ENCODE measurements at places on chromosomes 7 and 10.

DNA sequence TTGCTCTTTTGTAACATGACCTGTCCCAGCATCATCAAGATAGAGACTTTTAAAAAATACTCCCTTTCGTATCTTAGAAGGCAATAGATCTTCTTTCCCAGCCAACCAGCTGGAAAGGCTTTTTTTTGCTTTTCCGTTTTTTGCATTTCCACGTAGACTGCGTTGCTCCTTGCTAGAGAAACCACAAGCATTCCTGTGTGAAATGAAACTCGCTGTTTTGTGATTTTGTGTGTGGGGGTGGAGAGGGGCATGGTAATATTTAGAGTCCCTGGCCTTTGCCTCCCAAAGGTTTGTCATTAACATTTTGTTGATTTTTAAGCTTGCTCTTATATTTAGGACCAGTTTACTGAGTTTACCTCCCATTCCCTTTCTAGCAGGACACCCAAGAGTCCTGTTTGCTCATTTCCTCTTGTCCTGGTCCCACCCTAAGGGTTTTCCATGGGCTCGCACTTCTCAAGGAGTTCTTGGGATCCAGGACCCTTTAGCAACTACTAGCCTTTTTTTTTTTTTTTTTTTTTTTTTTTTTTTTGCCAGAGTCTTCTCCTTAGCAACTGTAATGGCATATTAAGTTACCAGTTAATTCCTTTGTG lies 243.6 kb downstream of the BICC1 start:
- no peak for DNase-seq

DNA sequence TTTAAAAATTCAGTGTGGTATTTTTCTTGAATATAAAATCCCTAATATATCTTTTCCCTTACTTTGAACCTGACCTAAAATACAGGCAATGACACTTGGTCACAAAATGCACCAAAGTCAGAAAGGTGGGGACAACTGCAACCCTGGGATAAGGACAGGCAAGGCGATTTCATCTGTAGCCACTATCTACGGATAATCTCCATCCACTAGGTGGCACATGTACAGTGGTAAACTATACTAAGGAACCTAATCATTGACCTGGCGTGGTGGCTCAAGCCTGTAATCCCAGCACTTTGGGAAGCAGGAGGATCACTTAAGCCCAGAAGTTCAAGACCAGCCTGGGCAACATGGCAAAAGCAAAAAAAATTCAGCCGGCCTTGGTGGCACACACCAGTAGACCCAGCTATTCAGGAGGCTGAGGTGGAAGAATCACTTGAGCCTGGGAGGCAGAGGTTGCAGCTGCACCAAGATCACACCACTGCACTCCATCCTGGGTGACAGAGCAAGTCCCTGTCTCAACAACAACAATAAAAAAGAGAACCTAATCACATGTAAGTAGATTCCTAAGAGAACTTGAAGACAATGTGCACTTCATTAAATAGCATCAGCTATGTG lies 98.9 kb downstream of the KMT2C start:
- no peak for DNase-seq

GRCh38 chr7:92763636-92764423 lies 72.5 kb downstream of the CDK6 start:
- DNase-seq, result no peak

DNA sequence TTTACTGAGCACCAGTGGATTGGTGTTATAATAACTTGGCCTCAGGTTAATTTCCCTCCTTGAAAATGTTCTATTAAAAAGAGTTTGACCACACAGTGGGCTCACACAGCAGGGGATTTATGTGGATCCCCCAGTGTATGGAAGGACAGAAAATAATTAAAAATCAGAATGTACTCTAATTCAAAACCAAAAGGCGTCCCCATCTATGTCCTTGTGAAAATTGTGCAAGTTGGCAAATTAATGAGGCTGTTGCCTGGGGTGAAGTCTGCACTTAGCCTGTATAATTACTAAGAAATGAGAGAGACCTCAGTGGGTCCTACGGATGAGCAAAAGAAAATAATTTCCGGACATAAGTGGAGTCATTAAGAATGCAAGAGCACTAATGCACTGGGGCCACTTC lies 31.1 kb downstream of the PIK3CG start:
- no peak for DNase-seq

DNA sequence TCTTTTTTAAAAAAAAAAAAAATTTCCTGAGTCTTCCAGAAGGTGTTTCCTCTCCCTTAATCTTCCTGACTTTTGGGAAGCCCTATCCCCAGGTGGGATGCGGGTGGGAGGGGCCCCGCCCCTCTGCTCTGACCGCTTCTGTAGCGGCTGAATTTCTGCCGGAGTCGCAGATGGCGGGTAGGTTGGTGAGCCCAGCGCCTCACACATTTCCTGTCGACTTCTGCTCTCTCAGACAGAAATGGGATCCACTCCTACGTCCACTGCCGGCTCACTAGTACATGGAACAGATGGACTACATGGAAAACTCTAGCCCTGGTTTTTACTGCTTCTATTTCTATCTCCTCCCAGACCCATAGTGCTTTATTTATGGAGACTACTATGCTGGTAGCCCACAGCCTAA lies 90.9 kb downstream of the NEUROD6 start:
- DNase-seq, result no peak

- DNase-seq, result no peak
Measured at GRCh38 chr10:49332768-49333167, 33.8 kb downstream of the C10orf71 start.

DNA sequence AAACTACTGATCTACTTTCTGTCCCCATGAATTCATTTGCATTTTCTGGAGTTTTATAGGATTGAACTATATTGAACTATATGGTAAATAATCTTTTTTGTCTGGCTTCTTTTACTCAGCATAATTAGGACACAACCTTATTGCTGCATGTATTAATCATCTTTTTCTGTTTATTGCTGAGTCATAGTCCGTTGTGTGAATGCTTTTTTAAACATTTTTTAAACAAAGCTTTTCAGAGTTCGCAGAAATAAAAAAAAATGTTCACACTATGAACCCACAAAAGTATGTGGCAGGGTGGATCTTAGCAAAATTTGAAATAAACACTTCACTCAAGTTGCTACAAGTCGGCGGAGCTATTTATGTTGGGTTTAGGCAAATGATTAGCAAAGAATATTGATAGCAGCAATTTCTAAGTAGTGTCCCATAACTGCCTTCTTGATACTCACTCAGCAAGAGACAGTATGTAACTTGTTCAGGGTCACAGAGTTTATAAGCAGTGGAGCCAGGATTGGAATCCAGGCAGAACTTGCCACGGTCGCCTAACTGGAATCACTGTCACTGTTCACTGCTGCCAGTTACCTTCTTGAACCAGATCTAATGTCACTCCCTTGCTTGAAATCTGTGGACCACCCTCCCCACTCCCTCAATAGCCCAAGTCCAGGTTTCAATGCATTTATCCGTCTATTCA lies 5.6 kb downstream of the CH25H start:
- no peak for DNase-seq

GRCh38 chr7:30090111-30090510 lies 44.7 kb upstream of the MTURN start:
- no peak for DNase-seq

DNA sequence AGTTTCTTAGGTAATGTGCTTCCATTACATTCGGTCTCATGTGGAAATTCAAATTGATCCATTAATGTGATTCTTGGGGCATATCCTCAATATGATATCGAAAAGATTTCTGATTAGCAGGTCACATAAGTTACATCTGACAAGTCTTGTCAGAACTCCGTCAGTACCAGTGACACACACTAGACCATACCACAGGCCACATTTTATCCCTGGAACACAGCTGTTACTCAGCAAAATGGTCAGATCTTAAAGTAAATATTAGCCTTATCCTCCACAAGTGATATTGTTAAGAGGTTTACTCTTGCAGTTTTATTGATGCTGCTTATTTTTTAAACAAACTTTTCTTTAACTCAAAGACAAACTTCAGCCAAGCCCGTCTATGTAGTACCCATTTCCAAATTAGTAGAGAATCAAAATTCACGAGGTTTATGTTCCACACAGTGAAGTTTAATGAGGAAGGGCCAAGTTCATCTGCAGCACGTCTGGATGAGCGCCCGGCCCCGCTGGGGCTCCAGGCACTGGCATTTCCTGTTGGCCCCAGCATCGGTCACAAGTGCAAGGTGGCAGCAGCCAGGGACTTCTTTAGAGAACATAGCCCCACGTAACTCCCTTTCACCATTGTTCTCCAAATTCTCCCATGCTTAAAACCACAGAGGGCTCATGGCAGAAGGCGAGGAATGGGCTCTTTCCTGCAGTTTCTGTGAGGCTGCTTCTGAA lies 132.2 kb downstream of the VIPR2 start:
- no peak for DNase-seq

GRCh38 chr7:86199881-86200614 lies 443.7 kb upstream of the GRM3 start:
- DNase-seq, result no peak

- no peak for DNase-seq
Measured at GRCh38 chr10:124568339-124568738, 106.7 kb downstream of the LHPP start.

DNA sequence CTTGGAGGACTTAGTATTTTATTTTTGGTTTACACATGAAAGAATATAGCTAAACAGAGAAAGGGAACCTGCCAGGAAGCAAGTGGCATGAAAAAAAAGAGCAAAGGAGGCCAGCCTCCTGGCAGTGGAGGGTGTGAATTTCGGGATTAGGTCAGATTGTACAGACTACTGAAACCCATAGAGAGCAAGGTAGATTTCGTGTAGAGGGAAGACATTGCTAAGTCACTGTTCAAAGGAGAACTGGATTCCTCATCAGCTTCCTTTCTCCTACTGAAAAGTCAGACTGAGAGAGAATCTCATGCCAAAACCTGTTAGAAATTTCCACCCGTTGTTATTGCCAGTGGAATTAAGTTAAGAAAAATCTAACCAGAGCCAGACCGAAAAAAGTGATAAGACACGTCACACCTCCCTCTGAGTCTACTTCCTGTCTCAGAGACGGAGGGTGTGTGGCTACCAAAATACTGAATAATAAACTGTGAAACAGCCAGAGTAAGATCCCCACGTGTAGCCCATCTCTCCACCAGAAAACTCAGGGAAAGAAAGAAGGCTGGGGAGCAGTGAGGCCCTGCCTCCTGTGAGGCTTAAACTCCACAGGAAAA lies 118.8 kb downstream of the SKIDA1 start:
- DNase-seq, result no peak

DNA sequence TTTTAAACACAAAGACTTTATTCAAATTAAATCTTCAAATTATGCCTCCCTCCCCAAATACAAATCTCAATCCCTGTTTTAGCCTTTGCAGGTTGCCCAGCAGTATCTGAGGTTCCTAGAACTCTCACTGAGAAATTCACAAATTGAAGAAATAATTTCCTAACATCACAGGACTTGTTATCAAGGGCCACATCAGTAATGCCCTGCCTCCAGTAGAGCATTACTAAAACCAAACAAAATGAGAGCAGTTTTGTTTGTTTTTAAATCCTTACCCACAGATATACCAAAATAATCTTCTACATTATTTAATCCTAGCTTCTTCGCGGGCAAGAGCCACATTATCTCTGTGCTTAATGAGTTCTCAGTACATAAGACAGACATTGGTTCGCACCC lies 152.2 kb downstream of the SGMS1 start:
- DNase-seq, result no peak

DNA sequence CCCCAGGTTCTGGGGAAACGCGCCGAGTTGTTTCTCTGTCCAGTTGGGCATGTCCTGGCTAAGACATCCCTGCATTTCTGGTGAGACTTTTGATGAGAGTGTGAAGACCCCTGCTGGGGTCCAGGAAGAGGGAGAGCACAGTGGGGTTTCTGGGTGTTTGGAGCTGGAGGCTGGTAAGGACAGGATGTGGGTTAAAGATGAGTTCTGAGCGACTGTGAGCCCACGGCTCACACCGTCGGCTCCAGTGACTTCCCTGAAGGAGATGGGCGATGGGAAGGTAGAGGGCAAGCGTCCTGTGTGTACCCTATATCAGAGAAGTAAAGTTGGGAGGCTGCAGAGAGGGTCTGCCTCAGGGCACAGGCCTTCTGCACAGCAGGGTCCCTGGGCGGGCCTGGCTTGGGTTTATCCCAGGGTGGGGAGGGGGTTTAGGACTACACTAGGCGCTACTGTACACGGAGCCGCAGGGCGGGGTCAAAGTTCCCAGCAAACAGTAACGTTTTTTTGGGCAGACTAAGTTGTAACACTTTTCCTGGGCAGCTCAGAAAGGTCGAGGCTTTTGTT lies 3.6 kb downstream of the EMX2 start:
- DNase-seq, result no peak

DNA sequence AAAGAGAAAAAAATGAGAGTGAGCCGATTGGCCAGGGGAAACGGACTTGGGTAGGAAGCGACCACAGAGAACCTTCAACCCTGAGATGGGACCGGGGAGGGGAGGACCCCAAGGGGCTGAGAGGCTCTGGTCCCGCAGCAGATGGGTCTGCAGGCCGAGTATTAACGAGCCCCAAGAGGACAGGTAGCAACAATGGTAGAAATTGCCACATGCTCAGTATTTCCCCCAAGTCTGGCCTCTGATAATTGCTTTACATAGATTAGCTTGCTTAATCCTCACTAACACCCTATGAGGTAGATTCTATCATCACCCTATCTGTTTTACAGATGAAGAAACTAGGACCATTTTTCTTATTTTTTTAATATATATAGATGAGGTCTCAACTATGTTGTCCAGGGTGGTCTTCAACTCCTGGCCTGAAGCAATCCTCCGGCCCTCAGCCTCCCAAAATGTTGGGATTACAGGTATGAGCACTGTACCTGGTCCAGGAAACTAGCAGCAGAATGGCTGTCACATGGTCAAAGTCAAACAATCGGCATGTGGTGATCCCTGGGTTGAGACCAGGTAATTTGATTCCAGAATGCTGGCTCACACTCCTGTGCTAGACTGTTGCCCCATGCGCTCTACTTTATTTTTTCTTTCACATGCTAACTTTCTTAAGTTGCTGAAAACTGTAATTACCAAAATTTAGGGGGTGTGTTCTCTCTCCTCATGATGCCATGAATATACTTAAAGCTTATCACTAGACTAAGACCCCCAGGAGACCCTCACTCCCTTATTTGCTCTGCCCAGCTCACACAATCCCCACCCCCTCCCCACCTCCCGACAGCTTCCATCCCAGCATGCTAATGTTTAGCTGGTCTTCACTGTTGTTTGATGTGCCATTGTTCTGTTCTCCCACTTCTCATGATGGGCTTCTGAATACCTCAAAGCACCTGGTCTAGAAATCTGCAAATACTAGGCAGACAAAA lies 67.9 kb upstream of the AFAP1L2 start:
- DNase-seq, result no peak

- peak; percentile 53 for DNase-seq
Measured at GRCh38 chr7:40647719-40648118, 512.9 kb downstream of the SUGCT start.

DNA sequence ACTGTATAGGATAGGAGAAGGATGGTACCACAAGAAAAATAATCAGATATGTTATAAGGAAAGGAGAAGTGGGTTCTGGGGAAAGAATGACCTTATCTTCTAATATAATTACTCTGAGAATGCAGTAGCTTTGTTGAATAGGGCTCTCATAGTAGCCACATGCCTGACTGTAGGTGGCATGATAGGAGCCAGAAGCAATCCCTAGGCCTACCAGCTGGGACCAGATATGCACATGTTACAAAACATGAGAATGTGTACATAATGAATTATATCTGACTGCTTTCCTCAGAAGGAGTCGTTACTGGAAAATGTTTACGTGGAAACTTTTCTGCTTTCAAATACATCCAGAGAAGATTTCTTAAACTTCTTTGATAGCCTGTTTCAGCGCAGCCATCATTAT lies 53.2 kb upstream of the FAM3C start:
- DNase-seq, result no peak
